ENCODE measurements at places on chromosomes 6 and 20.

- no peak for DNase-seq
Observed at GRCh38 chr6:170008294-170008785, 256.9 kb downstream of the ERMARD start.

DNA sequence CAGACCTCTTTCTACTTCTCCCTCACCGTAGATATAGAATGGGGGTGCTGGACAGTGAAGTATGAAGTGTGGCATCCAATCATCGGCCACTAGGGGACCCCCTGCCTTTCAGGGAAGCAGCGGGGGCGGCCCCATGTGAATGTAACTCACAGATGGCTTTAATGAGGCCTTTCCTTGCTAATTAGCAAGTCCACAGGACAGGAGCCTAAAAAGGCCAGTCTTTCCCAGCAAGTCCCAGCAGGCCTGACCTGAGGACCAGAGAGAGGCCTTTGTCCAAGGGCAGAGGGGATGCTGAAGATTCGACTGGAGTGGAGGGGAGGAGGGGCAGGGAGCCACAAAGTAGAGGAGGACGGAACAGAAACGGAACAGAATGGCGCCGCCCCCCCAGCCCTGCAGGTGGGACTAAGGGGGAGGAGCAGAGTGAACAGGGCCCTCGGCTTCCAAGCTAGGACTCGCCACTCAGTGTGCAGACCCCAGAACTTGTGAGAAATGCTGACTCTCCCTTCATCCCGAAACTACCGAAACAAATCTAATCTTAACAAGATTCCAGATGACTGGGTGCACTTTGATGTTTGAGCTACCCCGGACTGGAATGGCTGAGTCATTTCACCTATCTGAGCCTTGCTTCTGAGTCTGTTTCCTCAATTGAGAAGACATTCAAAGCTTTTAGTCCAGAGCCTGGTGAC, 5.8 kb downstream of the C6orf132 start:
- DNase-seq = peak; percentile 85

- no peak for DNase-seq
Observed at GRCh38 chr6:38146021-38146733, 326.6 kb downstream of the ZFAND3 start.

DNA sequence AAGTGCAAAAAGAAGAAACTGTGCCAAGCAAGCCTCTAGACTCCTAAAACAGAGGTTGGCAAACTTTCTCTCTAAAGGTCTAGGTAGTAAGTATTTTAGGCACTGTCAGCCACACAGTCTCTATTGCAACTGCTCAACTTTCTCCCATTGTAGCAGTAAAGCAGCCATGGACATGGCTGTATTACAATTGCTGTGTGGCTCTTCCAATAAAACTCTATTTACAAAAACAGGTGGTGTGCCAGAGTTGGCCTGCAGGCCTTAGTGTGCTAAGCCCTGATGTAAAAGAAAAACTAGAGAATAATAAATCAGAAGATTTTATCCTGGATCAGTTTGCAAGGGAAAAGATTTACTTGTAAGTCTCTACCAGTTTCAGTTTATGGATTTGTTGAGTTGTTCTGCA, 74.0 kb downstream of the CRYBG1 start:
- no peak for DNase-seq

DNA sequence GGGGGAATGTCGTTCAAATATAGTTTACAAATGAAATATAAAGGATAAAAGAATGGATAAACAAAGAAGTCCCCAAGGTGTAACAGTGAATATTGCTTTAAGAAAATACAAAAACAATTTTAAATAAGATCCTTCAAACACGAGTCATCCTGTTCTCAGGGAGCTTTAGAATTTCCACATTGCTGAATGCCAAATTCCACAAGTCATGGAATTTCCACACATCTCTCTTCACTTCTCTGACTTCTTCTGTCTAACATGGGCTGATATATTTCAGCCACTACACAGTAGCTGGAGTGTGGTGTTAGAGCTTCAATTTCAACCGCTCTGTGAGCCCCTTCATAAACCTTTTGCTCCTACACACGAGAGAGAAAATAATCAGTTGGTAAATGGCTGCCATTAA, 28.0 kb downstream of the IL22RA2 start:
- DNase-seq = no peak

DNA sequence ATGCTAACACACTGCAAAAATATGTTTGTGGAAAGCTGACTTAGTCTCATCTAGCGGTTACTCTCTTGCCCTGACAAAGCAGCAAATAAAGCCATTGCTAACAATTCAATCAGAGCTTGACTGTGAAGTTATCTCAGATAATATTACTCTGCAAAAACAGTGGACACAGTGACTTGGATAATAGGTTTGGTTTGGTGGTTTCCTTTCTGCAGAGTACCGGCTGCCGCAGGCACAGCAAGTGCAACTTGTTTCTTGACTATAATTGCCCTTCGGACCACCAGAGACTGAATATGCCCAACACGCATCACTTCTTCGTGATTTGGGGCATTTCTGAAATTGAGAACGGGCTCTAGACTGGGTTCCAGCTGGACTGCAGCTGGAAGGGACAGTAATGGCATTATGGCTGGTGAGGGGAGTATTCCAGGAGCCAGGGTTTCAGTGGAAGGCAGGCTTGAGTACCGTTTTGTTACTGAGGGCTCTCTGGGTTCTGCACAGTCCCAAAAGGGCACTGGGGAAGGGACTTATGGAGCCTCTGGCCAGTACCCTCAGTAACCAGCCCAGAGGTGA, 40.0 kb downstream of the DSTN start:
- no peak for DNase-seq

- DNase-seq = peak; percentile 88
Observed at GRCh38 chr20:49216991-49217578, 2.1 kb upstream of the DDX27 start.

DNA sequence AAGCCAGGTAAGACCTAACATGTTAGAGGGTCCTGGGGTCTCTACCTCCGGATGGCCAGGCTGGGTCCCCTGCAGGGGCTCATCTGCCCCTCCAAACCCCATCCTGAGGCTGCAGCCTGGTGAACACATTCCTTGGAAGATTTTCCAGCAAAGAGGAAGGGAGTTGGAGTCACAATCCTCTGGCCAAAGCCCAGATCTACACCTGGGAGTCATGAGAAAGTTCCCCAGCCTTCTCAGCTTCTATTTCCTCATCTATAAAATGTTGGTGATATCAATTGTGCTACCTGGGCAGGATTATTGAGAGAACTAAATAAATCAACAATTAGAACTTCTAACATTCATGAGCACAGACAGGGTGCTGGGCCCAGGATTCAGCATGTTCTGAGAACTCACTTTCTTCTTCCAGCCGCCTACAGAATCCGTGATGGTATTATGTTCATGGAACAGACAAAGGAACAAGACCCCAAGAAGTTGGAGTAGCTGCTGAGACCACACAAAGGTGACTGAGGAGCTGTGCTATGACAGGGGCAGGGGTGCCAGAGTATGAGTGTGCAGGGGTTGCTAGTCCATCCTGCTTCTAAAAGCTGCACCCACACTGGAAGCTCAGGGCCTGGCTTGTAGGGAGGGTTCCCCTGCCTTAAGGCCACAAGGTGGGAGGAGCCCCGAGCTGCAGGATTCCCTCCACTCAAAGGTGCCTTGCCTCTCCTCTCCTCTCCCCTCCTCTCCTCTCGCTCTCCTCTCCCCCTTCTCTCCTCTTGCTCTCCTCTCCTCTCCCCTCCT, 68.9 kb downstream of the BMP7 start:
- DNase-seq = no peak

- no peak for DNase-seq
Observed at GRCh38 chr20:38543014-38543906, 37.7 kb upstream of the ADIG start.

GRCh38 chr6:32589596-32590449, at the start of gene HLA-DRB1:
Gene HLA-DRB1 (minus strand): TSS chr6:32589848. CDS start chr6:32589742, 106 bp downstream.
- DNase-seq = peak; percentile 23

DNA sequence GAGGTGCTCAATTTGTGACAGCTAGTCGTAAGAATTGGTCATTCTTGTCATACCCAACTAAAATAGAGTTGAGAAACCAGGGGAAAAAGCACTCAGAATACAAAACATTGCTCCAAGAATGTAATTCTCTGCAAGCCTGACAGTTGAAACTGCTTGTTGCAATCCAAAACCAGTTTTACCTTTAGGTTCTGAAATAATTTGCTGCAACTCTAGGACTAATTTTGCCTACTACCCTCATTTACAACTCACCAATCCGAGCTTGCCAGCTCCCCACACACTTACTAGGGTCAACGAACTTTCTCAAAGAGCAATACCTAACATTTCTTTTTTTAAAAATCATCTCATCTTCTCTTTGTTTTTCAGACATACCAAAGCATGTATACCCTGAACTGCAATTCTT, 29.7 kb downstream of the LIN28B start:
- DNase-seq = no peak

DNA sequence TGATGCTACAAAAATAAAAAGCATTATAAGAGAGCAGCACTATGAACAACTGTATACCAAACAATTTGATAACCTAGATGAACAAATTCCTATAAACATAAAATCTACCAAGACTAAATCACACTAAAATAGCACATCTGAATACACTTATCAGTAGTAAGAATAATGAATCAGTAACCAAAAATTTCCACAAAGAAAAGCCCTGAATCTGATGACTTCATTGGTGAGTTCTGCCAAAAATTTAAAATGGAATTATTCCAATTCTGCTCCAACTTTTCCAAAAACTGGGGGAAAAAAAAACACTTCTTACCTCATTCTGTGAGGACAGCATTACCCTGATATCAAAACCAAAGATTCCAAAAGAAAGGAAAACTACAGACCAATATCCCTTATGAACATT, 206.2 kb downstream of the WDR27 start:
- DNase-seq = no peak

GRCh38 chr6:70412252-70413113, 825 bp upstream of the FAM135A start:
- no peak for DNase-seq

- no peak for DNase-seq
Observed at GRCh38 chr6:136228814-136229213, 21.3 kb downstream of the MTFR2 start.

GRCh38 chr20:46371656-46372055, 34.8 kb downstream of the ELMO2 start:
- no peak for DNase-seq

GRCh38 chr20:25364879-25365699, 25.5 kb downstream of the ABHD12 start:
- DNase-seq = no peak

DNA sequence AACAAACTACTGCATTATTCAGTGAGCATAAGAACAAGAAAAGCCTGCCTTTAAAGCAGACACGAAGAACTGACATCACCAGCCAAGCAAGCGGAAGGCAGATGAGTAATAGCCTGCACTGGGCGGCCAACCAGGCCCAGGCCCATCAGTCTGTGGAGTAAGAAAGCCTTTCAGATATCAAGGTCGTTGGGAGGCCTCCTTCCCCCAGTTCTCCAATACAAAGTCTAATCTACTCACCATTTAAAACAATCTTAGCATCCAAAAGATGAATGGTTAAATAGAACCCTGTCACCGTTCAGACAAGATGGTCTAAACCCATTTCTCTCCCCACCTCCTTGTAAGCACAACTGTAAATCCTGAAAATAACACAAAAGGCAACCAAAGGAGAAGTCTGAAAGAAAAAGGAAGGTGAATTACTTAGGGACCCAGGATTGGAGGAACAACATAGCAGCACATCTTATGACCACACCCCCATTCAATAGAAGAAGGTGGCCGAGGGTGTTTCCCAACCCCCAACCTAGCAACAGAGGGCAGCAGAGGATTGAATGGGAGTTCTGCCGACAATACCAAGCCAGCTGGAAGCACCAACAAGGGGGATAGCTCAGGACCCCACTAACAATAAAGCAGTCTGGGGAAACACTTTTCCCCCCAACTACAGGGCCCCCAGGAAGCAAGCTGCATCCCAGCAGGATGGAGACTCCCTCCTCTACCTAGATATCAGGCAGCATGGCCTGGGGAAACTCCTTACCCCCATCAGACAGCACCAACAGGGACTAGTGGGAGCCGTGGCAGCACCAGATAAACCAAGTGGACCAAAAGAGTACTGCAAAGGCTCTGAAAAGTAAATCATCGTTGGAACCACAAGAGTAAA, 67.9 kb downstream of the ZHX3 start:
- DNase-seq = peak; percentile 83

GRCh38 chr6:22147921-22148776, 148.7 kb downstream of the PRL start:
- peak; percentile 81 for DNase-seq

- DNase-seq = no peak
Observed at GRCh38 chr6:162683135-162683534, 44.4 kb downstream of the PRKN start.

GRCh38 chr6:151219192-151219591, 20.6 kb upstream of the AKAP12 start:
- no peak for DNase-seq

- peak; percentile 90 for DNase-seq
Observed at GRCh38 chr6:158072083-158072721, 90.5 kb downstream of the SYNJ2 start.

- DNase-seq = no peak
Observed at GRCh38 chr6:85396159-85396808, 53.6 kb upstream of the NT5E start.

- peak; percentile 40 for DNase-seq
Observed at GRCh38 chr6:11632231-11632630, 94.7 kb downstream of the TMEM170B start.

DNA sequence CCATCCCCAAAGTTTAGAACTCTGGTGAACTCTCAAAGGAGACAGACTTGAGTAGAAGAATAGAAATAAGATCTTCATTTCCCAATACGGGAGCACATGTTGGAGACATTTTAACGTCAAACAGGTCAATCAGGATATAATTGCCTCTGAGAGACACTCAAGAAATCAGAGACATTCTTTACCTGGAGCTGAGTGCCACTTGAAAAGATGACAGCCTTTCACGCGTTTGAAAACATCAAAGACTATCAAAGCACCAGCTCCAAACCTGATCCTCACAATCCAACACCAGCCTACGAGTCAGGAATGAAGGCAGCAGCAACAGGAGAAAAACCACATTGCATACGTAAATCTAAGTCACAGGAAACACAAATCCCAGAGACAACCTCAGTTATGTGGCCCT, 571.5 kb upstream of the CDH4 start:
- no peak for DNase-seq

DNA sequence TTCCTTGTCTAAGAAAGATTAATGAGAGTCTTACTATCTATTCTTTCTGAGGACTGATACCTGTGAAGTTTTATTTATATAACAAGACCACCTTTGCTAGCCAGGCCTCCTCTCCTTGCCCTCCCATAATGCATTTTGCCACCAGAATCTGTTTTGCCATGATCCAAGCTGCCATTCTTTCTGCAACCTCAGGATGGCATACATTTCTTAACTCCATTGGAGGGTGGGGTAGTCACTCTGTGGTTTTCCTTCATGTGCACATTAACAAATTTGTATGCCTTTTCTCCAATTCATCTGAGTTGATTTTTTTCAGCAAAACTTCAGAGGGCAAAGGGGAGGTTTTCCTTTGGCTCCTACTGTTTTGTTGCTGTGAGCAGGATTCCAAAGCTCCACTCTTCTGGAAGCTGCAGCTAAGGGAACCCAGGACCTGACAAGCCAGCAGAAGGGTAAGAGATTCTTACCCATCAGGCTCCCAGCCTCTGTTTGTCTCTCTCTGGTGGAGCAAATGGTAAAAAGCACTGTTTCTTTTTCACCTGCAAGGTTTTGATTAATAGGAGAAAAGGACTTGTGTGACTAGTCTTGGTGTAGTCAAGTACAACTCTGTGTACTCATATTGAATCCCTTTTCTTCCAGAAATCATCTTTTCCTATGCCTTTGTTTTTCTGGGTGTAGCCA, 26.2 kb upstream of the ENPP4 start:
- peak; percentile 7 for DNase-seq

GRCh38 chr6:161477876-161478425, 204.1 kb upstream of the AGPAT4 start:
- no peak for DNase-seq

GRCh38 chr6:30163090-30163917, at the start of gene TRIM15:
Gene TRIM15 (plus strand): TSS chr6:30163546. CDS start chr6:30163685, 139 bp downstream.
- peak; percentile 30 for DNase-seq

All from Daoy (cell line).